ENCODE measurements at places on chromosomes 16 and 17.

GRCh38 chr16:56848029-56848936, 16.7 kb upstream of the SLC12A3 start:
- DNase-seq = no peak

GRCh38 chr16:27287887-27288286, 19.3 kb upstream of the NSMCE1 start:
- no peak for DNase-seq

GRCh38 chr17:39602533-39603303, 5.0 kb downstream of the NEUROD2 start:
- DNase-seq = no peak

- no peak for DNase-seq
These were observed 81.2 kb downstream of the WNT3 start for GRCh38 chr17:46737326-46737725.

- DNase-seq = no peak
These were observed 632.4 kb downstream of the CDH11 start for GRCh38 chr16:64489449-64489848.

DNA sequence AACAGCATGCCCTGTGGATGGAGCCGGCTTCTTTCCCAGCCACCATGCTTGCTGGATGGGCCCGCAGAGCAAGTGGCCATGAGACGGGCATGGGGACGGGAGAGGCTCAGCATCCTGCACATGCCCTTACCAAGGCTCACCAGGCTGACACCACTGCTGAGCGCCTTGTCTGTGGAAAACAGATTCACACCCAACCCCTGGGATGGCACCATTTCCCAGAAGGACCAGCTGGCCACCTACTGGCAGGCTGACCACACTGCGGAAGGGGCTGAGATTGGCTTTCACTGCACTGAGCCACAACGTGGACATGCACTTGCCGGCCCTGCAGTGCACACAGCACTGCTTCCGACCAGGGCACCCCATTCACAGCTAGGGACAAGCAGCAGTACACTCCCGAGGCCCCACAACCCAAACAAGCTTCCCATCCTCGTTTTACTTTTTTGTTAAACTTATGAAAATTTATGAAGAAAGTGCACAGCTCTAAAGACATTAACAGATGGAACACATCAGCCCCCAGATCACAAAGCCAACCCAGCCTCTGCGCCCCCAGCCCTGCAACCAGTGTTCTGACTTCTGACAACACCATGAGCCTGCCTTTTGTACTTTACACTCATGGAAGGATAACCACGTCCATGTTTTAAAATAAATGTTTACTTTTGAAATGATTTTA, 13.9 kb upstream of the KRTAP17-1 start:
- no peak for DNase-seq

- DNase-seq = no peak
These were observed 70.7 kb upstream of the HNF1B start for GRCh38 chr17:37815536-37815935.

DNA sequence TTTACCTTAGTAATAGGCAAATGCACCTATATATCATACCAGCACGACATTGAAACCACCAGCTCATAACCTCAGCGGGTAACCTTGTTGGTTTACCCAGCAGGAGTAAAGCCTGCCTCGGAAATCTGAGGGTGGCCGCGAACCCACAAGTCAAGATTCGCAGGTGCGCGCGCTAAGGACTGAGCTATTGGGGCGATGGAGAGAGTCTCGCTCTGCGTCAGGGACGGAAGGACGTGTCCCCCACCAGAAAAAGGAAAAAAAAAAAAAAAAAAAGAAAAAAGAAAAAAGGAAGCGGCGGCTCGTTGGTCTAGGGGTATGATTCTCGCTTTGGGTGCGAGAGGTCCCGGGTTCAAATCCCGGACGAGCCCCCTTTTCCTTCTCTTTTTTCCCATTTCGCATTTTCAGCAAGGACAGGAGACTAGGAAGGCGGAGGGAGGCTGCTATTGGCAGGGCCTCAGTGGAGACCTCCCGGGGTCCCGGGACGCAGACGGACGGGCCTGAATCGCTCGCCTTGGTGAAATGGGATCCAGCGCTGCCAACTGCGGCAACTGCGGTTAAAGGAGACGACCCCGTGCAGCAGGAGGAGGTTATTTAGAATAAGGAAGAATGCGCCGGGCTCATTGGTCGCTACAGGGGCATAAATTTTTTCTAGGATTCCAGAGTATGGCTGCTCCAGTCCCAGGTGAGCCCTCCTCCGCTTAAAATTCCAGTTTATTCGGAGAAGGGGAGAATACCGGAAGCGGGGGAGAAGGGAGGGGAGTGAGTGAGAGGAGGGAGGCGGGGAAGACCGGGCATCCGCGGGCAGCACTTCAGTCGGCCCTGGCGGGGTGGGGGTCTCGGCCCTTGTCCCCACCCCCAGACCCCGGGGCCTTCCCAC, at the start of gene OR1F1:
Gene OR1F1 (plus strand): TSS at position 407 of the 877 bp plus-strand sequence.
- DNase-seq = no peak

DNA sequence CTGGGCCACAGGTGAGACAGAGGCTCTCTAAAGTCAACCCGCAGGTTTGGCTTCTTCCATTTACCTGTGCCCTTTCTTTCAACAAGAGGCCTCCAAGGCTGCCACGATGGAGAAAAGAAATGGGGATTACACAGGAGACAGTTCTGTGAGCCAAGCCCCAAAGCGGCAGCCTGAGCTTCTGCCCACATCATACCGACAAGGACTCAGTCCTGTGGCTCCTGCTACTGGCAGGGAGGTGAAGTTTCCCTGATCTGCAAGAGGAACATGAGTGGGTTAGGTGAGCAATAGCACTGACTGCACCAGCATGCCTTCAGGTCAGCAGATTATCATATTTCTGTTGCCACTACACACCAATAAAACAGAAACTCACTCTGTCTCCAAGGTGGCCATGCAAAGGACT, 800.0 kb downstream of the KCNJ18 start:
- DNase-seq = no peak

DNA sequence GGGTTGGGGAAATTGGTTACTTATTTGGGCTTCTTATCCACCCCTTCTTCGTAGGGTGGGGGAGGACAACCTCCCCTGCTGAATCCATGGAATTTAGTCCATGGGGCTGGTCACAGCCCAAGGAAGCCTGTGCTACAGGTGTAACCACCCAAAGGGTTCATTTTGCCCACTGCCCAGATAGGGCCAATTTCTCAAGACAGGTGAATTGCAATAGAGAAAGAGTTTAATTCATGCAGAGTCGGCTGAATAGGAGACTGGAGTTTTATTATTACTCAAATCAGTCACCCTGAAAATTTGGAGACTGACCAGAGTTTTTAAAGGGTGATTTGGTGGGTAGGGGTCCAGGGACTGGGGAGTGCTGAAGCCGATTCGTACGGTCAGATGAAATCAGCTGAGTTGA, 101.5 kb upstream of the HS3ST2 start:
- DNase-seq = no peak

DNA sequence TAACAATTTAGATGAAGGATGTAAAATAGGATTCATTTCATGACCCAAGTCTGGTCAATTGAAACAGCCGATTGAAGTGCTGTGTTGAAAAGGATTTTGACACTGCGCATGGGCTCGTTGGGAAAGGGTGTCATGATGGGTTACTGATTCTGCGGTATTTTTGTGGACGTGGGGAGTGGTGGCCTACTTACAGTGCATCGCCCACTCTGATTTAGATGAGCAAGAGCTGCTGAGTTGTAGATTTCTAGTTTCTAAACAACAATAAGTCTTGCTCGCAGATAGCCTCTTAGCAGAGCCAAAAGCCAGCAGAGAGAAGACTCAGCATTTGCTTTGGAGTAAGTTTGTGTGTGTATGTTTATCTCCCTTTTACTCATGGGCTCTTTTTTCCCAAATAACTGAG, 731.0 kb downstream of the MAF start:
- DNase-seq = no peak

GRCh38 chr16:87067836-87068761, 249.1 kb downstream of the C16orf95 start:
- no peak for DNase-seq
